ENCODE measurements at places on chromosomes 2 and 18. TPM values are rescaled to one million over a fixed set of nuclear protein-coding genes. Genes with fewer than 3 reads are reported as not detected.

Gene EMX1
- total RNA-seq: 3.6 TPM

Gene C1GALT1C1L
- total RNA-seq: 1.2 TPM

Gene TRIM54
- total RNA-seq: 5.1 TPM

Gene HOXD3
- total RNA-seq: not detected

Gene BCL2
- 27.9 TPM for total RNA-seq

Gene SLC9A4
- 1.2 TPM for total RNA-seq

Measured in umbilical cord (tissue), 2 donors.